ENCODE measurements at places on chromosomes 6 and 20.

- DNase-seq: no peak
Observed at GRCh38 chr20:38125157-38126056, 39.7 kb downstream of the TGM2 start.

GRCh38 chr6:49915035-49915434 lies 48.7 kb upstream of the CRISP1 start:
- no peak for DNase-seq

GRCh38 chr6:144214029-144214428 lies 63.7 kb downstream of the STX11 start:
- no peak for DNase-seq

- DNase-seq: peak; percentile 95
Observed at GRCh38 chr6:7201732-7202541, 94.2 kb downstream of the RREB1 start.
